Stimulated activated CD4-positive, alpha-beta T cell treated with anti-CD3 and anti-CD28 coated beads, Interleukin-2, amount 100 ng/mL, for 48 hours (primary cell): ENCODE measurements at places on chromosomes 7 and 10.
A peak's percentile ranks its signal among the peaks of the same experiment; 100 is the strongest.

DNA sequence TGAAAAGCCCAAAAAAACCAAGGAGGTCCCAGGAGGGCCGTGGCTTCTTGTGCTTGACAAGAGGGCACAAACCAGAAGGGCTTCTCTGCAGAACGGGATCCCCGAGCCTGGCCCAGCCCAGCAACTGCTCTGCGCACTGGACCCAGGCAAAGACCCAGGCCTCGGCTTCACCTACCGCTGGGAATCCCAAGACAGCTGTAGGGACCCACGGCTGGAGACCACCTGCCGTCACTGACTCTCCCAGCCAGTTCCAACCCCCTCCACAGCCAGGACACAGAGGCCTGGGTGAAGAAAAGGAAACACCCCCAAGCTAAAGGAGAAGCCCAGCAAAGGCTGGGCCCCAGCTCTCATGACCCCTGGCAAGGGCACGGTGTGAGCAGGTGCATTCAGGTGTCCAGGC lies 24.3 kb downstream of the PDGFA start:
- no peak for DNase-seq

DNA sequence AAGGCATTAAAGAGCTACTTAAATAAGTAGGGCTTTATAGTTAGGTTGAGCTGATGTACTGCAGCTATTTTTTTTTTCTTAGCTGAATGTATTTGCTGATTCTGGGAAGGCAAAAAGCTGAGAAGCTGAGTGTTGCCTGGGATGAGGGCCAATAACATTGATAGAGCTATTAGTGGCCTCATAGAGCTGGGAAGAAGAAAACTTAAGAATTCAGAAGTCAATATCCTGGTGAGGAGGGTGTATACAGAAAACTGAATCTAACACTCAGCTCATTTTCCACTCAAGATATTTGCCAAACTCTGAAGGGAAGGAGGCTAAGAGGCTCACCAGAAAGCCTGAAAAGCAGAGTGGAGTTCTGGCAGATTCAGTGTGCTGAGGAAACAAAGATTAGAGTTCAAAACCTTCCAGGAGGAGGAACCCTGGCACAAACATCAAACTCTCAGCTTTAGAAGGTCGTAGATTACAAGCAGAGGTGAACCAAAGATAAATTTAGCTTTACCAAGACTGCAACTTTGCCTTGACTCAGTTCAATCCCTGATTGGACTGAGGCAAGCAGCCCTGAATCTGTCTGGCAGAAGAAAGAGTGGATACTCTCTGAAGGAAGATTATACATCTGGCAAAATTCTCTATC lies 11.3 kb downstream of the PPP1R3C start:
- no peak for DNase-seq

DNA sequence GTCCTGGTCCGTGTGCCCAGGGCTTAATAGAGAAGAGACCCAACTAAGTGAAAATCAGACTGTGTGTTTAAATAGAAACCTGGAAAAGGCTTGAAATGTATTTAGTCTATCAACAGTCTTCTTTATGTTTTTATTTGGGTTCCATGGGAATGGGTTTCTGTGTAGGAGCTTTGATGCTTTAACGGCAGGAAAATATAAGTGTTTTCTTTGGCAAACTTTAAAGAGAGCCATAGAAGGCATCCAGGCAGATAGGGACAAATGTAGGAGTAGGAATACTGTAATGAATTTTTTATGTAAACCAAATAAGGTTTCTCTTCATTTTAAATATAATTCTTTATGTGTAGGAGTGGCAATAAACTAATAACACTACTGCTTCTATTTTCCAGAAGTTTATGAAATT lies 989.0 kb downstream of the GATA3 start:
- no peak for DNase-seq

DNA sequence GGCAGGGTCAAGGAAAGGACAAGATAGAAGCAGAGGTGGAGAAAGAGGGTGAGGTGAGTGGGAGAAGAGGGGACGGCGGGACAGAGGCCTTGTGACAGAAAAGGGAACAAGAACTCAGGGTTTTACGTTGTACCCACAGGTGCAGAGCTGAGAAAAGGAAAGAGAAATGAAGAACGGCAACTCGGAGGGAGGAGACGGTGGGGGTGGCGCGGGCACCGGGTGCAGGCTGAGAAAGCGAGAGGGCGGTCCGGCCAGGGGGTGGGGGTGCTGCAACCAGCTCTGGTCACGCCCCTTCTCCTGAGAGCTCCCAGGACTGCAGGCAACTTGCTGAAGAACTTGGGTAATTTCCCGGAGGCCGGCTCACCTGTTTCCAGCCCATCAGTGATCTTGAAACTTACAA lies 65.3 kb downstream of the CARD11 start:
- DNase-seq = peak; percentile 72

- DNase-seq = no peak
Observed at GRCh38 chr7:85686401-85687181, 499.7 kb upstream of the SEMA3D start.

GRCh38 chr7:69663911-69664832 lies 65.9 kb downstream of the AUTS2 start:
- no peak for DNase-seq
